T47D (cell line): ENCODE measurements at places on chromosomes 2 and 18.

GRCh38 chr2:128237911-128238697 lies 80.6 kb downstream of the HS6ST1 start:
- no peak for DNase-seq

- no peak for DNase-seq
These were observed 206.8 kb upstream of the MEIS1 start for GRCh38 chr2:66228128-66228547.

GRCh38 chr2:120779781-120780283 lies 44.2 kb downstream of the GLI2 start:
- DNase-seq: peak; percentile 15

- DNase-seq: no peak
These were observed 10.6 kb upstream of the SLC39A10 start for GRCh38 chr2:195646424-195646823.

DNA sequence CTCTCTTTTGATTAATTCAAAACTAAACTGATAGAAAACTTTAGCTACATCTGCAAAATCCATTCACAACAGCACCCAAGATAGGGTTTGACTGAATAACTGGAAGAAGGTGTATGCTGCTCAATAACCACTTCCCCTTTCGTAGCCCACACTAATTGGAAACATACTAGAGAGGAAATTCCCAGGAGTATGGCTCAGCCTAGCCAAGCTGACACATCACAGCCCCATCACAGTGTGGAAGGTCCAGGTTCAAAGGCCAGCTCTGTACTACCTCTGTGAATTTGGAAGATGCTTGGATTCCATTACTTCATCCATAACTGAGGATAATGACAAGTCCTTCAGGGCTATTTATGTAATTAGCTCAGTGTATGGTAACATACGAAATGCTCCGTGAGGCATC lies 185.4 kb downstream of the FBXO15 start:
- DNase-seq: no peak

- no peak for DNase-seq
These were observed 13.8 kb downstream of the NBAS start for GRCh38 chr2:15547115-15547876.

DNA sequence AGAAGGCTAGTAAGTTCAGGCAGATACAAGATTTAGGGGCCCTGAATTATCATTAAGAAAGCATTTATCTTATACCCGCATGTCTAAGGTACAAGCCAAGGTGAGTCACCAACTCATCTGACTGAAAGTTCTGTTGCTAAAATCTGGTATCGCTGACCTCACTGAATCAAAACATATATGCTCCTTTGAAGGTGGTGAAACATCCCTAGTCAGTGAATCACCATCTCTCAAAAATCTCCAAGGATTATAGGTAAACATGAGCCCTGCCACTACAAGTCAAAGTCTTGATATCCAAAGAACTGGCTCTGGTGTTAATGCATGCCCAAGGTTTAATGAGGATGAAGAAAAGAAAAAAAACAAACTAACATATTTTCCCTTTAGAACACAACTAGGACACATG lies 43.5 kb downstream of the IRS1 start:
- DNase-seq: no peak

- DNase-seq: peak; percentile 14
These were observed 469.3 kb upstream of the MEX3C start for GRCh38 chr18:51666763-51667191.

GRCh38 chr2:37993143-37993542 lies 68.1 kb downstream of the RMDN2 start:
- peak; percentile 43 for DNase-seq

- no peak for DNase-seq
These were observed 41.0 kb downstream of the CYBRD1 start for GRCh38 chr2:171563301-171563700.

GRCh38 chr2:86706935-86707334 lies 13.2 kb upstream of the RMND5A start:
- no peak for DNase-seq

- DNase-seq: no peak
These were observed 35.3 kb upstream of the CAB39 start for GRCh38 chr2:230677201-230677946.

GRCh38 chr2:37456479-37456878 lies 112.0 kb downstream of the QPCT start:
- DNase-seq: no peak

- no peak for DNase-seq
These were observed 129.4 kb upstream of the SRD5A2 start for GRCh38 chr2:31710121-31710520.

- DNase-seq: peak; percentile 7
These were observed 180.1 kb downstream of the PRPF40A start for GRCh38 chr2:152537081-152537651.

DNA sequence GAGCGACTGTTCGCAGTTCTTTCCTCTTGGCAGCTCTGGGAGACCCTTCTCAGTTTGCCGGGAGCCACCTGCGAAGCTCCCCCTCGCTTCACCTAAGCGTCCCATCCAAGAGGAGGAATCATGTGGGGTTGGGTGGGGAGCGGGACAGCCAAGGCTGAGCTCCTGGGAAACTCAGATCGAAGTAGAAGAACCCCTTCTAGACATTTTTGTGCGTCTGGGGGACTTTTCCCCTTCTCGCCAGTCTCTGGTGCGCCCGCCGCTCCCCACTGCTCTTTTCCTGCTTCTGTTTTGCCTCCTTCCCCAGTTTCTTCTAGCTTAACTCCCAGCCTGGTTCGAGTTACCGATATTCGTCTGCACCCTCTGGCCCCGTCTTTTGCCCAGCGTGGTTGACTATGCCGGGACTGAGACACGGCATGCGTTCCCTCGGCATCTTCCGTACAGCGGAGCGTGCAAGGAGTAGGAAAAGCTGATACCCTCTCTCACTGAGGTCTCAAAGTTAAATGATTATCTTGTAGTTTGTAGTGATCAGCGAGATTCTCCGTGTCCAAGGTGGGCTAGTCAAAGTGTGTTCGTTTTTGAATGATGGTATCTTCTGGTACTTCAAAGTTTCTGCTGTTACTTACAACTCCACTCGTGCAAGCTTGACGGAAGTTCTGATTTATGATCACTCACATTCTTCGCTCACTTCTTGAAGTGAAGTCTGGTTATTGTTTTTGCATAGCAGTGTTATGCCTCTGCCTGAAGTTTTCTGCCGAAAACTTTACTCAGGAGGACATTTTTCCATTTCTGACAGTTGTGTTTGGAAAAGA lies 664 bp downstream of the CAMKMT start:
- peak; percentile 36 for DNase-seq
